Bronchial epithelial cell (primary cell): ENCODE measurements at places on chromosomes 7 and 10. TPM values are rescaled to one million over a fixed set of nuclear protein-coding genes. Genes with fewer than 3 reads are reported as not detected.

Gene LRRC72
- total RNA-seq: not detected in 2 replicates

Gene SPAM1
- not detected in 2 replicates for total RNA-seq

Gene CHST3
- 11.4 and 16.6 TPM in 2 replicates for total RNA-seq

Gene H2BK1
- total RNA-seq: not detected in 2 replicates

Gene CEP55
- 0.53 and 2.0 TPM in 2 replicates for total RNA-seq

Gene OR2A12
- not detected in 2 replicates for total RNA-seq

Gene ADCYAP1R1
- not detected in 2 replicates for total RNA-seq

Gene AGMO
- under 0.01 and 0.26 TPM in 2 replicates for total RNA-seq

Gene TMEM270
- not detected in 2 replicates for total RNA-seq

Gene AP1S1
- total RNA-seq: 176 and 192 TPM in 2 replicates

Gene AKR1C1
- 63.2 and 113 TPM in 2 replicates for total RNA-seq

Gene HOXA7
- not detected in 2 replicates for total RNA-seq

Gene CDC14C
- not detected in 2 replicates for total RNA-seq

Gene AMPH
- total RNA-seq: not detected in 2 replicates

Gene FKBP6
- total RNA-seq: not detected in 2 replicates

Gene CALHM3
- total RNA-seq: not detected in 2 replicates

Gene CABCOCO1
- total RNA-seq: not detected in 2 replicates

DNA sequence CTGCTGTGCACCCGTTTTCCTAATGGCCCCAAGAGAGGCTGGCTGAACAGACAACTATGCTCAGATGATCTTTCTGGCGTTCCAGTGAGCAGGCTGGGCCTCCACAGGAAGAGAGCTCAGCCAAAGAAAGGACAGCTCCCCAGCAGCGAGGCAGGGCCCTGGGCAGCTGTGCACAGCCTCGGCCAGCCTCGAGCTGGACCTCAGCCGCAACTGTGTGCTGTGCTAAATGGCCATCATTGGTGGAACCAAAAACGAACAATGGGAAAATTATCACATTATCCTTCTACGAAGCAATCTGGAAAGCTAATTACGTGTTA is 97.5 kb downstream of the CTBP2 start:
- no peak for DNase-seq

- peak; percentile 63 for DNase-seq
These were observed at the start of gene GSDME for GRCh38 chr7:24757353-24758275. GSDME (minus strand) TSS chr7:24757464; CDS start chr7:24749774, 7,690 bp downstream.

GRCh38 chr7:98774884-98775283 is 94.9 kb downstream of the TMEM130 start:
- DNase-seq: no peak

- no peak for DNase-seq
These were observed 5.6 kb downstream of the DAGLB start for GRCh38 chr7:6442114-6442513.

DNA sequence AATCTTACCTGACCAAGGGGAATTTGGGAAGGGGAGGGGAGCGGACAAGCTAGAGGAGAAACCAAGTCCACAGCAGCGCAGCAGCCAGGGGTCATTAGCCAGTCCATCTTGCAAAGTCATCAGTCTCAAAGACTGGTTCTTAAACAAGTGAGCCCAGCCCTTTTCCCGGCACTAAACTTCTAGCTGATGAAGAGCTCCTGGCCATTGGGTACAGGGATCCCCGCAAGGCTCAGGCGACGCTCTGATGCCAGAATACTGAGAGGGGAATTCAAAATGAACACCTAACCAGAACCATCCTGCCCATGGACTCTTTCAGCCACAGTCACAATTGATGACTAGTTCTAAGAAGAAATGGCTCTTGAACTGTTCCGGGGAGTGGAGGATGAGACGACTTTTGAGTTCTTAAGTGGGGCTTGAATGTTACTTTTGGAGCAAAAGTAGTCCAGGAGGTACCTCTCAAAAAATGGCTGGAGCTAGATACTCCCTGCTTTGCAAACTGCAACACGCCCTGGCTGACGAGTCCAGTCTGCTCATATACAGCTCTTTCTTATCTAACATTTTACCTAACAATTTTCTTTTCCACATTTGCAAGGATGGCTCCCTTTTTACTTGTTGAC is 2.5 kb upstream of the TWIST1 start:
- DNase-seq: no peak

GRCh38 chr10:124651402-124651891 is 92.7 kb downstream of the FAM53B start:
- DNase-seq: no peak

DNA sequence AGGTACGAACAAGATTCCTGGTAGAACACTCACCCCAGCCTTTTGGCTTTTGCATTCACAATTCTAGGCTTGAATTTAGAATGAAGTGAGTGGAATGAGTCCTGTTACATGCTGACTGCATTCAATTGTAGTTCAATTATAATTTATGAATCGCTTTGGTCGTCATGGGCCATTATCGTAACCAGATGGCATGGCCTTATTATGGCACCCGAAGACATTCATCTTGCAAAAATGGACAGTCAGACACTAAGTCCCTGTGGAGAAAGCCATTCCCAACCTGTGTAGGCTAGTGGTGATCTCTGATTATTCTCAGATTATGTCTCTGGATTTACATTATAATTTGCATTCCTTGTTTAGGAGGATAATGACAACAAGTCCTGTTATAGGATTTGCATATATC is 292.4 kb upstream of the NPSR1 start:
- DNase-seq: no peak

GRCh38 chr7:100563809-100564400 is 9.8 kb downstream of the SAP25 start:
- DNase-seq: peak; percentile 41

- no peak for DNase-seq
These were observed 181.5 kb downstream of the THSD7A start for GRCh38 chr7:11650500-11650899.

GRCh38 chr10:52454491-52454890 is 140.4 kb downstream of the DKK1 start:
- DNase-seq: no peak

DNA sequence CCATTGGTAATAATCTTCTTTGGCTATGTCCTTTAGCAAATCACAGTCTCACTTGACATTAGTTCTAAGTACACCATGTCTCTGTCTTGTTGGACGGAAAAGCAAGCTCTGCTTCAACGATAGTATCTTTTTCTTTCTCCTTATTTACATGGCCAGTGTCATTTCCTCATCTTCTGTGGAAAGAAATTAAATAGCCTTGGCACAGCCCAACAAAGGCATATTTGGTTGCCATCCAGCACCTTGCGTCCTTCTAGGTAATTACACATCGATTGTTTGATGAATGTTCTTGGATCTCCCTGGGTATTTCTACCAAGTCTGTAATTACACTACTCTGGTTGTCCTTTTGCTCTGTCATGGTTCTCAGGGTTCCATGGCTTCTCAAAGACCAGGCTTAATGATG is 183.1 kb downstream of the CHN2 start:
- DNase-seq: no peak

GRCh38 chr10:61634746-61635145 is 28.0 kb upstream of the CABCOCO1 start:
- DNase-seq: no peak

- no peak for DNase-seq
These were observed 33.8 kb downstream of the MICALL2 start for GRCh38 chr7:1425292-1426136.

GRCh38 chr10:91190876-91191583 is 29.4 kb upstream of the PCGF5 start:
- DNase-seq: no peak

DNA sequence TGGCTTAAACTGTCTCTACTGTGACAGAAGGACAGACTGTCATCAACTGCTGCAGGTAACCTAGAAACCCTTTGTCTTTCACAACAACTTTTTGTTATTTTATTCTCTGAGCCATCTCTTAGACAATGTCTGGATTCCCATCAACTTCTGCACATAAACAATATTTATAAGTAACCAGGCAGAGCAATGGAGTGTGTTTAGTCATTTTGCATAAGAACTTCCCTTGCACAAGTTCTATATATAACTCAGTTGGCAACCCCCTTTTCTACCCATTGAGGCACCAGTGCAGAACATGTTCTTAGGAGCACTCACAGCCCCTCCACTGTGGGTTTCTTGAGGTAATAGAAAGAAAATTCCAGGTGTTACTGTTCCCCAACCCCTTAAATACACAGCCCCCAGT is 65.0 kb upstream of the IL6 start:
- DNase-seq: no peak

DNA sequence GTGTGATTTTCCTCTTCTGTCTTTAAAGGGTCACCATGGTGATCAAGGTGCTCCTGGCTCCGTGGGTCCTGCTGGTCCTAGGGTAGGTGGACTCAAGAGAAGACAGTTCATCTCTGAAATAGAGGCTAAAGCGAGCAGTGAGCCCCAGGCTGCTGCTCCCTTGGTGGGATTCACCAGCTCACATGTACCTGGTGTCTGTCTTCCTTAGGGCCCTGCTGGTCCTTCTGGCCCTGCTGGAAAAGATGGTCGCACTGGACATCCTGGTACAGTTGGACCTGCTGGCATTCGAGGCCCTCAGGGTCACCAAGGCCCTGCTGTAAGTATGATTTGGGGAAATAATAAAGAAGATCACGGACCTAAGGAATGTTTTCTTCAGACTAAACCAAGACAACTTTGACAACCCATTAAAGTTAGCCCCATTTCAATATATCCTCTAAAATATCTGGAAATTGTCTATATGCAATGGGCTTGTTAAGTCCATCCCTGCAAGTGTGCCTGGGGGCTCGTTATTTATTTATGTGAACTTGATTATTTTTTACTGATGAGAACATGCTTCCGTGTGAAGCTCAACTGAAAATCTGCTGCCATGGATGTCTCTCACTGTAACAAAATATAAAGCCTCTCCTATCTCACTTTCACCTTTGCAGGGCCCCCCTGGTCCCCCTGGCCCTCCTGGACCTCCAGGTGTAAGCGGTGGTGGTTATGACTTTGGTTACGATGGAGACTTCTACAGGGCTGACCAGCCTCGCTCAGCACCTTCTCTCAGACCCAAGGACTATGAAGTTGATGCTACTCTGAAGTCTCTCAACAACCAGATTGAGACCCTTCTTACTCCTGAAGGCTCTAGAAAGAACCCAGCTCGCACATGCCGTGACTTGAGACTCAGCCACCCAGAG is 32.5 kb downstream of the COL1A2 start:
- no peak for DNase-seq

GRCh38 chr7:158695726-158696452 is 8.7 kb downstream of the NCAPG2 start:
- DNase-seq: peak; percentile 65

DNA sequence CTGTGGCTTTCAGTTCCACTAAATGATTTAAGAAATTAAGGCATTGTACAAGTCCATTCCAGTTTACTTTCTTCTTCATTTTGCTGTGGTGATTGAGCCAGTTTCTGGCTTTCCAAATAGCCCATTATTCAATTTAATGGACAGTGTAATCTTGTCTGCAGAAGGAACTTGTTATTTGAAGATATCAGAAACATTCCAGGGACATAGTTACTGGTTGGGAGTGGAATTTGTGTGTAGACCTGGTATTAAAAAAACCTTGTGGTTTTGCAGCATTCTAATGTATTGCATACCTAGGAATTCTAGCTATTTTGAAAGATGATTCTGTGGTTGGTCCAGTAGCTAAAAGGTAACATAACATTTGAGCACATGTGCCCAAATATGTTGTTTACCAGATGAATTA is 72.2 kb downstream of the MCU start:
- peak; percentile 41 for DNase-seq

DNA sequence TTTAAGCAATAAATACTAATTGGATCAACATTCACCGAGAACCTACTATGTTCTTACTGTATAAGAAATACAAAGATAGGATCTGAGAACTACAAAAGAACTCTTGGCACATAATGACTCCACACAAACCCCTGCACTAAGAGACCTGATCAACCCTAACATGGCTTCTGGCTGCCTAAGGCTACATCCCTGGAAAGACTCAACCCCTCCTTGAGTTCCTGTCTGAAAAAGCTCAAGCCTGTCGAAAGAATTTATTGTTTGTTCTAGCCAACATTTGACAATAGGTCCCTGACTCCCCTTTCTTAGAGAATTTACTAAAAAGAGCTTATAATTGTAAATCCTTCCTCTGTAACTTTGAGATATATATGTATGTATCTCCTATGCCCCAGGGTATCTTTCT is 125.3 kb upstream of the SGCE start:
- DNase-seq: no peak

- peak; percentile 64 for DNase-seq
These were observed 118.3 kb downstream of the ARID5B start for GRCh38 chr10:62019685-62020359.

- peak; percentile 20 for DNase-seq
These were observed 1199.9 kb downstream of the GATA3 start for GRCh38 chr10:9254353-9254752.

DNA sequence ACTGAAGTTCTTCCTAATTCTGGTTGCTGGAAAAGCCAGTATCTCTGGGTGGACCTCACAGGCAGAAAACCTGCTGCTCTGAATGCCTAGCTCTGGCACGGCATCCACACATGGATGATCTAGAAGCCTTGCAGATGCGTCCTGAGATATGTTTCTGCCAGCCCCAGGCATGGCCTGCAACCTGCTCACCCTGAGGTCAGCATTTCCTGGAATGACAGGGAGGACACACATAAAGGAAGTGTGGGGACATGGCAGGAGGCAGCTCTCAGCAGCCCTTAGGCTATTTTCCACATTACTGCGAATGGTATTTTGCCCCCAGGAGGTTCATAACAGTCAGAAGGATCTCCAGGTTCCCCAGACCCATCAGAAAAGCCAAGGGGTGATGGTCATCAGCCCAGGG is 23.2 kb downstream of the PLXNA4 start:
- no peak for DNase-seq

- no peak for DNase-seq
These were observed 85.5 kb downstream of the NKX6-2 start for GRCh38 chr10:132700156-132701098.

- no peak for DNase-seq
These were observed 61.5 kb downstream of the VIPR2 start for GRCh38 chr7:159083001-159083697.
